ENCODE measurements at places on chromosomes 1 and 21.

DNA sequence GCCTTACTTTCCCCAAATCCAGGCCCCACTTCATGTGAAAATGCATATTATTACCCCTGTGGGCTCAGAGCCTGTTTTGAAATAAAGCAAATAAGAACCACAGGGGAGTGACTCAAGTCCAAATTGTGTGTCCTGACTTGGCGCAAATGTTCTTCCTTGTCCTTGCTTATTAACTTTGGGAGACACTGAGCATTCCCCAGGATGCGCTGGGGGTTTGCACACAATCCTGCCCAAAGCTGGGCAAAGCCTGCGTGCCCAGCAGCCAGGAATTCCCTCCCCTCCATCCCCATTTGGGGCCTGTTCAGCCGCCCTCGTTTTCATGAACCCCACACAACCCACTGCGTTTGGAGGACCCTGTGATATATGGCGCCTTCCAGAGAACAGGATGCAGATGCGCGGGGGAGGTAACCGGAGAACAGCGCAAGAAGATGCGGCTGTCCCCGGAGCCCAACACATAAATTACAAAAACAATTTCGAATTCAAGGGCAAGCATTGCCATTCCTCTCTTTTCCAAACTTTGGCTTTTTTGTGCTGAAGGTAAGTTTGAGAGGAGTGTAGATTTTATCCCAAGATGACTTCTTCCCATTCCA lies 42.4 kb upstream of the CLDN14 start:
- no peak for DNase-seq

DNA sequence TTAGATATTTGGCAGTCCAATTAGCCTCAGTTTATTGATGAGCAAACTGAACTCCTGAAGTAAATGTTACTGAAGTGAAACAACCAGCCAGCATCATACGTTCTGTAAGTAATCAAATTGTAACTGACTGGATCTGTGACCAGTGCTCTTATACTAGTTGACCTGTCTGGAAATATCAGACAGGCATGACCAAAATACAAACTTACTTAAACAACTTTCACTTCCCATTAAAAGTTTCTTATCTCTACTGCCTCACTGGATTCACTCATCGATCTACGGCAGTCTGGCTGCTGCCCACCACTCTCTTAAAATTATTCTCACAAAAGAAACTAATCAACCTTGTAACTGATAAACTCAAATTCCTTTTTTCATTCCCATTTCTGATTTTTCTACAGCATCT lies 56.4 kb downstream of the WDR3 start:
- no peak for DNase-seq

- DNase-seq, result peak; percentile 1
Observed at GRCh38 chr1:105909811-105910210, 1146.7 kb upstream of the PRMT6 start.

- DNase-seq, result peak; percentile 27
Observed at GRCh38 chr1:151888972-151889570, 20.2 kb downstream of the THEM4 start.

- no peak for DNase-seq
Observed at GRCh38 chr1:214317734-214318133, 36.8 kb downstream of the SMYD2 start.

GRCh38 chr1:70311369-70311768 lies 43.2 kb downstream of the ANKRD13C start:
- no peak for DNase-seq

- peak; percentile 21 for DNase-seq
Observed at GRCh38 chr1:195328102-195328501, 1280.1 kb downstream of the KCNT2 start.

GRCh38 chr1:147336291-147336690 lies 93.8 kb downstream of the CHD1L start:
- no peak for DNase-seq

DNA sequence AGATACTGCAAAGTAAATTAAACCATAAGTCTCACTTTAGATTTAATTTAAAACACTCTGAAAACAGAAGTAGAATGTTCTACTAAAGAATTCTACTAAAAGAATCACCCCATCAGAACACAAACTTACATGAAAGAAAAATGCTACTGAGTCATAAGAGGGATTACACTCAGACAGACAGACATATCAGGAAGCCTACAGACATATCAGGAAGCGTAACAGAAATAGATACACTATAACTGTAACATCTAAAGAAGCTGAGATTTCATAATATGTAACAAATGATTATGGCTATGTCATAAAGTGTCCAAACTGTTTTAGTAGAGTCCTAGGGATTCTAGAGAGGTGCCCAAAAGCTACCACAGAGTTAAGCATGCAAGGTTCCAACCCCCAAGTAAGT lies 23.9 kb downstream of the FOXJ3 start:
- DNase-seq, result no peak

DNA sequence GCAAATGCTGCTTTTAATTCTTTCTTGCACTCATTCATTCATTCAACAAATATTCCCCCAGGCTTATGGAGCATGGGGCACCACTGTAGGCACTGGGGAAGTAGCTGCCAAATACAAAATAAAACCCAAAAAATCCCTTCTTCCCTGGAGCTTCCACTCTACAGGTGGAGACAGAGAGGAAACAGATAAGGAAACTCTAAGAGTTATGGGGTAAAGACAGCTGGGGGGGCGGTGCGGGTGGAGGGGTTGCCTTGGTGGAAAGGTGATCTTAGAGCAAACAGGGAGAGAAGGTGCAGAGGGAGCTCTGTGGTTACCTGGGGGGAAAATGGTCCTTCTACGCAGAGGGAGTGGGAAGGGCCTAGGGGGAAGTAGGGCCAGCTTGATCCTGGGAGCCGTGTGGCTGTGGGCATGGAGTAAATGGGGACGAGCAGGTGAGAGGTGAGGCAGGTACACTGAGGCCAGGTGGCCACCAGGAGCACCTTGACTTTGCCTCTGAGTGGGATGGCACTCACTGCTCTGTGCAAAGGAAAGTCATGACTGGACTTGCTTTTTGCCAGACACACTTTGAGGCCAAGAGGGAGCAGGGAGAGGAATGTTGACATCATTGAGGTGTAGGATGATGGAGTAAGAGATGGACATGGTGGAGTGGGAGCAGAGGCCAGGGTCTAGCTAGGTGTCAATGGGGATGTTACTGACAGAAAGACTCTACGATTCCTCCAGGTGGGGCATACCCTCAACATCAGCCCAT lies 152.0 kb downstream of the ETS2 start:
- DNase-seq, result no peak

- no peak for DNase-seq
Observed at GRCh38 chr1:163163163-163163562, 39.6 kb downstream of the RGS5 start.

GRCh38 chr1:19715334-19716203 lies 50.9 kb downstream of the HTR6 start:
- DNase-seq, result peak; percentile 93

DNA sequence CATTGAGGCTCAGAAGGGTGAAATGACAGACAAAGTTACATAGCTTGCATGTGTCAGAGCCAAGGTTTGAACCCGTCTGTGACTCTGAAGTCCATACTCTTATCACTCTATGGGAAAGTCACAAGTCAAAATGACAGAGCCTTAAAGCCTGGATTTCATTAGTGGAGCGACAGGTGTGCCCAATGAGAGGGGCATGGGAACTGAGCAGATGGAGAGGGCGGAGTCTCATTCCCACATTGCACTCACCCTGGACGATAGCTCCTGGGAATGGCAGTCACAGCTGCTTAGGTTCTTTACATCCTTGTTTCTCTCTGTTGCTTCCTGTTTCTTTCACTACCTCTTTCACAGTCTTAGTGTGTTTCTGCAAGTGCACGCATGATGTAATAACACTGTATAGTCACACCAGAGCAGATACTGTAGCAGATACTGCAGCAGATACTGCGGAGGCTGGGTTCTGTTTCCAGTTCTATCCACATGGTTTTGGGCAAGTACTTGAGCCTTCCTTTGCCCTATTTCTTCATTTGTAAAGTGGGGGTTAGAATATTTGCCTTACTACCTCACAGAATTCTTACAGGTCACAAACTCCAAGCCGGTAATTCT lies 127.2 kb downstream of the ZSCAN20 start:
- peak; percentile 32 for DNase-seq

- no peak for DNase-seq
Observed at GRCh38 chr1:95615421-95615820, 381.4 kb downstream of the RWDD3 start.

DNA sequence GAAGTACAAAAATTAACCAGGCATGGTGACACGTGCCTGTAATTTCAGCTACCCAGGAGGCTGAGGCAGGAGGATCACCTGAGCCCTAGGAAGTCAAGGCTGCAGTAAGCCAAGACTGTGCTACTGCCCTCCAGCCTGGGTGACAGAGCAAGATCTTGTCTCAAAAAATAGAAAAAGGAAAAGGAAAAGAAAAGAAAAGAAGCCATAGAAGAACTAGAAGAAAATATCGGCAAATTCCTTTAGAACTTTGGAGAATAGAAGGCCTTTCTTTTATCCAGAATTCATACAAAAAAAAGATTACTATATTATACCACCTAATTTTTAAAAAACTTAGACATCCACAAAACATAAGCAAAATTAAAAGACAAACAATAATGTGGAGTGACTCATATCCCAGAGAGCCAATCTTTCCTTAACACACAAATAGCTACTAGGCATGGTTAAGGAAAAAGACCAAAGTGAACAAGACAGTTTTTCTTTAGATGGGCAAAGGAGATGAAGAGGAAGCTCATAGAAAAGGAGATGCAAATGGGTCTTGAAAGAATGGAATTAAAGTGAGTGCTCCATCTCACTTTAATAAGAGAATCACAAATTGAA lies 251.1 kb upstream of the IRF2BP2 start:
- no peak for DNase-seq

DNA sequence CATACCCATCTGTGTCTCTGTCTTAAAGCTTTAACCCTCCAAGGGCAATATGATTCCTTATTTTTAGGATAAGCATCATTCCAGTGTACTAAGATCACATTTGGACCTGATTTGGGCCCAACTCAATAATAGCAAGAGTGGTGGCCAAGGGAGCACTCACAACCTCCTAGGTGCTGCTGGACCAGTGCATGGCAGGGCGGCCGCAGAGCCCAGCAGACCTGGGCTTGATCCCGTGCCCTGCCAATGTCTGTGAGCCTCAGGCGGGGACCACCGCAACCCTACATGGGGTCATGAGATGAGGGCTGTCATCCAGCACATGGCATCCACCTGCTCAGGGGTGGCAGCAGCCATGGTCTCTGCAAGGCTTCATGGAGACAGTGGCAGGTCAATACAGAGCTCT lies 201.8 kb upstream of the TMEM51 start:
- no peak for DNase-seq

DNA sequence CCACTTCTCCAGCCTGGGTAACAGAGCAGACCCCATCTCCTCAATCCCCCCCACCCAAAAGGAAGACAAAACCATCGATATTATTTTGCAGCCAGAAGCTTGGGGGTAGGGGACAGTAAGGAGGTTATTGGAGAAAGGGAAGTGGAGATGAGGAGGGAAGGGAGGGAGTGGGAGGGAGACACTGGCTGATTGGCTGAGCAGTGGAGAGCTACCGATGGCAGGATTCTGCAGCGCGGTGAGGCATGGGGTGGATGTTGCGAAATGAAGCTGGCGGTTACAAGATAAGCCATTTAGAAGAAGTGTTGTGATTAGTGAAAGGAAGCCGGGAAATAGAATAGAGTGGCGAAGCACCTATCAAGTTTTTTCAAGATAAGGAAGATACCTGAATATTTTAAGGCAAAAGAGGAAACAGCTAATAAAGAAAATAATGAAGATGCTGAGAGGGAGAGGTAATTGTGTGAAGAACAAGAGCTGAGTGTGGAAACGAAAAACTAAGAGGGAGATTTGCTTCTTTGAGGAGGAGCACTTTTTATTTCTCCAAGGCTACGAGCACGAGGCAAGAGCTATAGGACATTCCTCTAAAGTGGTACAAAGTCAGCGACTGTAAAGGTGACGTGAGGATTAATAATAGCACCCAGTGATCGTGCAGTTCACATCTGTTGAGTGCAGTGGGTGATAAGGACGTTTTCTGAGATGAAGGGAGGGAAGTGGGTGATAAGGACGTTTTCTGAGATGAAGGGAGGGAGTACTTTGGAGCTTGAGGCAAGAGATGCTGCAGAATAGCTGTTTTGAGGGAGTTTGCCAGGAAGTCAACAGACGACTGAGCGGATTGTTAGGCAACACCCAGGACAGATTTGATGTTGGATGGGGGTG lies 103.2 kb upstream of the KIF26B start:
- peak; percentile 98 for DNase-seq

- no peak for DNase-seq
Observed at GRCh38 chr1:59318271-59318860, 21.5 kb downstream of the FGGY start.
